Stimulated activated CD8-positive, alpha-beta memory T cell treated with anti-CD3 and anti-CD28 coated beads, Interleukin-2, amount 100 ng/mL, for 48 hours (primary cell): ENCODE measurements at places on chromosomes 4 and X.

DNA sequence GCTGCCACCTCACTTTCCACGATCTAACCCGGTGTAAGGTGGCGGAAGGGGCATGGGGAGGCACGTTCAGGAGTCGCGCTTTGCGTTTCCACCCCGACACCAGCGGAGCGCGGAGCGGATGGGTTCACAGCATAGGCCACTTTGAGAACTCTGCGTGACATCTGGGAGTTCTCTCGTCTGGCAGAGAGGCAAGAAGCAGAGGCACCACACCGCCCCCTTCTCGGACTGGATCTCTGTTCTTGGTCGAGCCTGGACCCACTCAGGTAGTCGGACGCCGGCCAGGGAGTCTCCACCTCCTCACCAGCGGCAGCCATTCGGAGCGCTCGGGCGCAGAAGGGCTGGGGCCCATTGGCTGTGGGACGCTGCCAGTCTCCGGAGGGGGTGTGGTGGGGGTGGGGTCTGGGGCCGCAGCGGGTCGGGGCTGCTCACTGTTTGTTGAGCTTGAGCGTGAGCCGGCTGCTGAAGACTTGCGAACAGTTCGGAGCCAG is at the start of gene DACH2:
TSS of gene DACH2 (plus strand) at position 428 of the 488 bp plus-strand sequence.
- DNase-seq = peak; percentile 21

GRCh38 chrX:41064018-41064417 is 21.2 kb upstream of the USP9X start:
- DNase-seq = no peak

- DNase-seq = no peak
Observed at GRCh38 chr4:153791746-153792617, 3.1 kb upstream of the SFRP2 start.

DNA sequence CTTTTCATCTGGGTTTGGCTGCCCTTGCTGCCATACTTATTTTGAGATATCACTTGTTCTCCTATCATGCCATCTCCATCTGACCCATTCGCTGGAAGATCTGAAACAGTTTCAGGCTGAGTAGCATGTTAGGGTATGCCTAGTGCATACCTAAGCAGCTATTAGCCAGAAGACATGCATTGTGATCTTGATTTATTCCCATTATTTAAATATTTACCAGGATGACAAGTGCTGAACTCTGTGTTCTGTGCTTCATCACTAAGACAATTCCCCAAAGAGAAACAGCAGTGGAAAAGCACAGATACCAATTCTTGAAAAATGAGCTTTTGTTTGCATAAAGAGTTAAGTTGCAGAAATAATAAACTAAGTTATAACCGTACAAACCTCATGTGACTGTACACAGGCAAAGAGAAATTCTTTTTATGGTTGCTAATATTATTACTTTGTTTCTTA is 271.0 kb upstream of the ARSJ start:
- DNase-seq = no peak

- DNase-seq = no peak
Observed at GRCh38 chr4:176709417-176709816, 83.3 kb downstream of the VEGFC start.

- DNase-seq = no peak
Observed at GRCh38 chr4:66653937-66654336, 891.4 kb downstream of the CENPC start.

GRCh38 chr4:129561886-129562671 is 466.1 kb downstream of the C4orf33 start:
- DNase-seq = no peak

DNA sequence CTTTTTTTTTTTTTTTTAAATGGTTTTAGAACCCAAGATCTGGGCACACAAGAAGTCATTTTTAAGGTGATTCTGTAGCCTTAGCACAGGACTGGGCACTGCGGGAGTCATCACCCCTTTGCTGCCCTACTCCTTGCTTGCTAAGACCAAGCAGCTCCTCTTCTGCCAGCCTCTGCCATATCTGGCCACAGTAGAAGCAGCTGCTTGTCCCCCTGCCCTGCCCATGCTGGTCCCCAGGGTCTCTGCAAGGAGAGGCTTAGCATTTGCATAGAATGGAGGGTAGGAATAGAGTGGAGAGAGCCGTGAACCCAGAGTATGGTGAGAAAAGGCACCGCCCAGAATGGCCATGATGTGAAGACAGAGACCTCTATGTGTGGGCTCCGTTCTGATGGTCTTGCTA is 109.3 kb downstream of the ADRA2C start:
- no peak for DNase-seq

GRCh38 chrX:151393514-151393913 is 3.5 kb upstream of the VMA21 start:
- no peak for DNase-seq

GRCh38 chrX:17529151-17529745 is 154.2 kb downstream of the NHS start:
- no peak for DNase-seq
